ENCODE measurements at places on chromosomes 1 and 21. TPM values are rescaled to one million over a fixed set of nuclear protein-coding genes. Genes with fewer than 3 reads are reported as not detected.
A peak's percentile ranks its signal among the peaks of the same experiment; 100 is the strongest.

Gene LRRC42
- total RNA-seq: 17.3 TPM

GRCh38 chr1:113811156-113811887, 954 bp downstream of the RSBN1 start:
- peak; percentile 15 for DNase-seq

Gene CAPN8
- total RNA-seq: 1.6 TPM

Gene DCDC2B
- not detected for total RNA-seq

GRCh38 chr1:98336472-98337083, 324.9 kb upstream of the SNX7 start:
- no peak for DNase-seq

DNA sequence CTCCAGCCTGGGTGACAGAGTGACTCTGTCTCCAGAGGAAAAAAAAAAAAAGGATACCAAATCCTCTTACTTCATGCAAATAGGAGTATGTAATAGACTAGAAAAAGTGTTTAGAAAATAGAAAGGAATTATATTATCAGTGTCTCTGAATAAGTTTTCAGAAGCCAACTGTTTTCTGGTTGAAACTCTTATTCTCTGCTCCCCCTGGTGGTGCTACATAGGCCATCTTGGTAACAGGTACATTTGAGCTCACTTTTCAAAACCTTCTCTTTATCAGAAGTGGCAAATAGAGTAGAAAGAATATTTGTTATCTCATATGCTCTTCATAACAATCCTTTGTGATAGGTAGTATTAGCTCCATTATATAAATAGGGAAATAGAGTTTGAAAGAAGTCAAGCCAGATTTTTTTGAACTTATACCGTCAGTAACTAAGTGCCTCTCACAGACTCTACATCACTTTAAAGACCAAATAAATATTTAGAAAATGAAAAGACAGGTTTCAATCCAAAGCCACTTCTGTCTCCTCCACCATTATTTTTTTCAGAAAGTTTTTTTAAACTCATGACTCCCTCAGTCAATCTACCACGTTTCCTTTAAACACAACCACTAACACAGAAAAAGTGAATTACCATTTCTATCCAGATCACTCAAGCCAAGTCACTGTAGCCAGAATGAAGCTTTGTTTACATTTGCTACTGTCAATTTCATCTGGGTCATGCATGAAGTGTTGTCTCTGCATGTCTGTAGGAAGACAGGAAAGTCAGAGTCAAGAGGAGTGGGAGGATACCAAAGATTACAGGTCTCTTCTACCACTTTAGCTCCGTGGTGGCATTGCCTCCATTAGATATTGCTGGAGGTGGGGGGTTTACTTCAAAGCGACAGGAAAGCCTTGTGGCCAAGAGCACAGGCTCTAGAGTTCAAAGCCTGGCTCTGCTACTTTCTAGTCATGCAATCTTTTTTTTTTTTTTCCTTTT, 45.6 kb downstream of the IL23R start:
- DNase-seq: no peak

DNA sequence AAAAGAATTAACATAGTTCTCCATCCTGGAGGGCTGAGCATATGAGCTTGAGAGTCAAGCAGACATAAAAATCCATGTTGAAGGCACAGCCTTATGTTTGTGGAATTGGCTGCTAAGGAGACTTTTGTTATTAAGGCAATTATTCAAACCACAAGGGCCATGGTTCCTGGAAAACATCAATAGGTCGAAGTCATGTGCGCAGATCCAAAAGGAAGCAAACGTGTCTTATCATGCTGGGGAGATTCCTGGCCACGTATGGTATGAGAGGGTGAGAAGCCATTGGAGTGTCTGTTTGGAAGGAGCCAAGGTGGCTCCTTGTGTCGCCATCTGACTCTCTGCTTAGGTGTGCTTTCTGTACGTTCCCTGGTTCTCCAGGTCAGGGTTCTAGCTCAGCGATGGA, 61.8 kb upstream of the COA6 start:
- DNase-seq: no peak

Gene CD48
- total RNA-seq: 7.0 TPM

Gene BGLAP
- 0.42 TPM for total RNA-seq

DNA sequence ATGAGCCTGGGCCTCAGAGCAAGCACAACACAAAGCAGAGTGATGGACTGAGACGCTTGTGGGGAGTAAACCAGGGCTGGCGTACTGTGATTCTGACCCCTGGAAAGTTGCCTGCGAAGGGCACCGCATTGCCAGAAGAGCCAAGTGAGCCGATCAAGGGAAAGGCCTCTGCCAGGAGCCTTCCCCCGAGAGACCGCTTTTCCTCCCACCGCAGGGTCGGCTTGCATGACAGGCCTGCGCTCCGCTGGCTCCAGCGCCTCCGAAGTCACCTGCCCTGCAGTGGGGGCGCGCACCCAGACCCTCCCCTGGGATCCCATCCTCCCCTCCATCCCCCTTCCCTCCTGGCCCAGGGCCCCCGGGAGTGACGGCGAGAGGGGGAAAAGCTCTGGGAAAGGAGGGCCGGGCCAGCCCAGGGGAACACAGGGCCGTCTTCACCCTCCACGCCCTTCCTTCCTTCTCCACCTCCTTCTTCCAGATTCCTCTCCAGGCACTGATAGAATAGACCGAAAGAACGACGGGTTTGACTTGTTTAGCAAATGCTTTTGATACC, 165.0 kb downstream of the TRIM33 start:
- no peak for DNase-seq

Gene CCDC190
- 0.26 TPM for total RNA-seq

Gene ZNF648
- total RNA-seq: 0.11 TPM

Gene IL23R
- total RNA-seq: 0.48 TPM

Gene GPATCH3
- total RNA-seq: 6.4 TPM

- peak; percentile 91 for DNase-seq
Observed at GRCh38 chr1:247007511-247008405, at the start of gene ZNF695. ZNF695 (minus strand) TSS chr1:247008057; CDS start chr1:247007908, 149 bp downstream.

Gene TAS1R1
- not detected for total RNA-seq

Gene TFAP2E
- not detected for total RNA-seq

Gene TSNAX
- 64.0 TPM for total RNA-seq

Gene GFI1
- 0.63 TPM for total RNA-seq

Gene EFNA3
- 1.2 TPM for total RNA-seq

- no peak for DNase-seq
Observed at GRCh38 chr21:43933680-43934079, 68.7 kb downstream of the AGPAT3 start.

Gene IL20
- total RNA-seq: not detected

DNA sequence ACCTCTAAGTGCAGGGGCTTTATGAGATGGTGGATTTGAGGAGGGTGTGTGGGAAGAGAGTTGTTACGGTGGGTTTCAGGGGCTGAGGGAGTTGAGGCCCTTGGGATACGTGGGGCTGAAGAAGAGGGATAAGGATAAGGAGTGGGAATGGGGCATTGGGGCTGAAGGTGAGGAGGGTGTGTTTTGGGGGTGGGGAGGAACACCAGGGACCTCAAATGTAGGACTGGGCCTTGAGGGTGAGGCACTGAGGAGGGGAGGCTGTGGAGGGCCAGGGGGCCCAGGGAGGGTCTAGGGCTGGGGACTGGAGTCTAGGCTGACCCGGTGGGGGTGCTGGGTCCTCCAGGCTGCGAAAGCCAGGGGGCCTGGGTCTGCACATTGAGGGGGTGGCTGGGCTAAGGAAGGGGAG, 1.2 kb upstream of the PLEKHM2 start:
- no peak for DNase-seq

DNA sequence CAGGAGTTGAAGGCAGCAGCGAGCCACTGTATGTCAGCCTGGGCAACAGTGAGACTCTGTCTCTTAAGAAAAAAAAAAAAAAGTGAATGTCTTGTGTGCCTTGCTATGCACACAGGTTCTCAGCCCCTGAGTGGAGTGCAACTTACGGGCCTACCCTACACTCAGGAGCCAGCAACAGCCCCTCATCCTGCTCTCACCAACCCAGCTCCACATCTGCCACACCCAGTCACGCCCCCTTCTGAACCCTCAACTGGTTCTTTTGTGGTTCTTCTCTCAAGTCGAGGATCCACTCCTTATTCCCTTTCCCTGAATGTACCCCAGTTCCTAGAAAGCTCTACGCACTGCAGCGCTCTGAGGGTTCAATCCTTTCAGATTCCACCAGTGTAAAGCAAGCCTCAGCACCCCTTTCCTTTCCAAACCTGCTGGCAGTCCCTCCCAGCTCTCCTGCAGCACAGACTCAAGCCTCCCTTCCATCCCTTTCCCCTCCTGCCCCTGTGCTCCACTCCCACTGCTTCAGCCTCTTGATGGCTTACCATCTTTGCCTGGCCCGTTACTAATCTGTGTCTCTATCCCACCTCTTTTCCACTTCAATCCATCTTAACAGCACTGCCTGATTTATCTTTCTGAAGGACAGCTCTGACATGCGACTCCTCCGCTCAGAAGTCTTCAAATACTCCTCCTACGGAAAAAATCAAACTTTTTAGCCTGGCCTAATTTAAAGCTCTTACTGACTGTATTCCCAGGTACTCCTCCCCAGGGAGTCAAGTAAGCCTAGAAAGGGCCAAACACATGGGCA, 38.1 kb downstream of the GNB1 start:
- no peak for DNase-seq

Gene MYBPHL
- total RNA-seq: not detected

DNA sequence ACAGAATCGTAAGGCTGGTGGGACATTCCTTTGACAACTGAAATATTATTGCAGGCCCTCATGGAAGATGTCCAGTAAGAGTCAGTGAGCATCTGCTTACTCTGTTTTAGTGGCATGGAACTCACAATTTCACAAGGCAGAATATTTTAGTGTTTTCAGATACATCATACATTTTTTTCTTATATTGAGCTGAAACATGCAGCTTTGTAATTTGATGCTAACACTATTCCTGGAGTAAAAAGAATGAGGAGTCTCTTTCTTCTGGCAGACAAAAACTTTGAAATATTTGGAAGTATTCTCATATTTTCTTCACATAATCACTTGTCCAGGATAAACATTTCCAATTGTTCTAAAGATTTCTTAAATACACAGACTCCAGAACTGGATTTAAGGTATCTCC, 17.7 kb downstream of the CLDN17 start:
- DNase-seq: no peak

Gene ALX3
- 0.21 TPM for total RNA-seq

- DNase-seq: peak; percentile 55
Observed at GRCh38 chr1:23376890-23377811, 7.5 kb upstream of the ZNF436 start.

DNA sequence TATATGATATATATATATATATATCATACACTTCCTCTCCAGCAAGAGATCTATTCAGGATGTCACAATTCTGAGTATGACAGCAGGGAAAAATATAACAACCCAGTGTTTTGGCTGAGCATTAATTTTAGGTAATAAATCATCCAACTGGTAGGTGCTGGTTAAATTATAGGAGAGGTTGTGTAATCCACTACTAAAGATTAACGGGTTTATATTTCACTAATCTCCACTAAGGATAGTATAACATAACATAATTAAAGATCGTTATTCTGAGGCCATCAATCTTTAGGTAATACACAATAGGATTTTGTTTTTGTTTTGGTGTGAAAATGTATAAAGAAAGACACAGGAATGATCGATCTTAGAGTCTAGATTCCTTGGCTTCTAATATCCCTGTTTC, 102.2 kb downstream of the COQ8A start:
- no peak for DNase-seq

DNA sequence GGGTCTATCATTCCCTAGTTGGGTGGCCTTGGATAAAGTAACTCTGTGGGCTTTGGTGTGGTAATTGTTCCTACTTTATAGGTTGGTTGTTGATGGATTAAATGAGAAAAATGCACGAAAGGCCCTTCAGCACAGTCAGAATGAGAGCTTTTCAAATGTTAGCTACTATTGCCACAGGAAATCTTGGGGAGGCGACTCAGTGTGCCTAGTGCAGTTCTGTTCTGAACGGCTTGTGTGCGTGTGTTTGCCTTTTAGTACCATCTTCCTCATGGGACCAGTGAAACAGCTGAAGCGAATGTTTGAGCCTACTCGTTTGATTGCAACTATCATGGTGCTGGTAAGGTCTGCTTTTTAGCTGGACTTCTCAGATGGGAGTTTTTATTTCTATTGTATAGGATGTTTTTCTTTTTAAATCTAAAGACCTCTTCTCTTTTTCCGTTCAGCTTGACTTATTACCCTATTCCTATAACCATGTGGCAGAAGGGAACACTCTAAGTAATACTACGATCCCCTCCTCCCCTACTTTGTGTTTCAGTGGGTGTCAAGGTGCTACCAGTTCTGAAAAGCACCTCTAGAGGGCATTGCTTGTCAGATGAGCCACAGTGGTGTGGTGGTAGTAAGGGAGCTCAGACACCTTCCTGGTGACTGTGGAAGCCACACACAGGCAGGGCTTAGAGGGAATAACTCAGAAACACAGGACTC, 9.2 kb downstream of the SFT2D2 start:
- no peak for DNase-seq

- DNase-seq: no peak
Observed at GRCh38 chr1:205172729-205173366, 38.7 kb downstream of the DSTYK start.

Data from urinary bladder (tissue), 4 donors.